ENCODE measurements at places on chromosomes 2 and 18.

GRCh38 chr18:37559194-37559593 is 6.4 kb downstream of the CELF4 start:
- peak; percentile 5 for DNase-seq

- DNase-seq: no peak
These were observed 76.9 kb downstream of the CLHC1 start for GRCh38 chr2:55155206-55155605.

DNA sequence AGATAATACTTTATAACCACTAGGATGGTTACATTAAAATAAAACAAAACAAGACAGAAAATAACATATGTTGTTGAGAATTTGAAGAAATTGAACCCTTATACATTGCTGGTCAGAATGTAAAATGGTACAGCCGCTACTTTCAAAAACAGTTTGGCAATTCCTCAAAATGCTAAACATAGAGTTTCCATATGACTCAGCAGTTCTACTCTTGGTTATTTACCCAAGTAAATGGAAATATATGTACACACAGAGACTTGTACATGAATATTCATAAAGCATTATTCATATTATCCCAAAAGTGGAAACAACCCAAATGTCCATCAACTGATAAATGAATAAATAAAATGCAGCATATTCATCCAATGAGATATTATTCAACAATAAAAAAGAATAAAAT is 92.5 kb upstream of the LRATD1 start:
- peak; percentile 28 for DNase-seq

GRCh38 chr2:45782436-45782835 is 131.0 kb downstream of the PRKCE start:
- no peak for DNase-seq

DNA sequence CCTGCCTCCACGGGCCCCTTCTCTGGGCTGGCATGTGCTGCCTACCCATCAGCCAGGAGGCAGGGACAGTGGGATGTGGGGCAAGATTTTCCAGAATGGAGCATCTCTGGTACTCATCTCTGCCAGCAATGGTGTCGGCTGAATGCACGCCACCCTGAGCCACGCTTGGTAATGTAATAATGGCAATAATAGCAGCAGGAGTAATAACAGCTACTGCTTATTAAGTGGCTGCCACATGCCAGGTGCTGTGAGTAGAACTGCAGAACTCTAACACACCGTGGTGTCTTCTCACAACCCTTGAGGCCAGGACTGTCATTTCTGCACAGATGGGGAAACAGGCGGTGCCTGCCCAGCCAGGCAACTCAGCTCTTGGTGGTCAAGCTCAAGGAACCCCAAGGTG is 113.6 kb downstream of the CELF4 start:
- DNase-seq: no peak

DNA sequence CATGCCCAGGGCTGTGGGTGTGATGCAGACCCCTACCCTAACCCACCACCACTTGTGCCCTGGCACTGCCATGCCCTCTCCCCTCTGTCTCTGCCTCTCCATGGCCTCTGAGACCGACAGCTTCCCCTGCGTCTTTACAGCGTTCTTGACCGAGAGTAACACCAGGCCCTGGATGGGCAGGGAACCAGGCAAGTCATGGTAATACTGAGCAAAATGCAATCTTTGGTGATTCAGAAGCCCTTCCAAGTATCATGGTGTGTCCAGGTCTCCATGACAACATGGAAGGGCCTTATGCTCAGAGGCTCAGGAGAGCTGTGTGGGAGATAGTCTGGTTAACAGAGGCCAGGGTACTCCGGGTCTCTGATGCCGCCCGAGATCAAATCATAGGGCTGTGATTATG is 176.1 kb downstream of the KLHL29 start:
- DNase-seq: no peak

- no peak for DNase-seq
These were observed 36.9 kb upstream of the KLF7 start for GRCh38 chr2:207202645-207203044.

DNA sequence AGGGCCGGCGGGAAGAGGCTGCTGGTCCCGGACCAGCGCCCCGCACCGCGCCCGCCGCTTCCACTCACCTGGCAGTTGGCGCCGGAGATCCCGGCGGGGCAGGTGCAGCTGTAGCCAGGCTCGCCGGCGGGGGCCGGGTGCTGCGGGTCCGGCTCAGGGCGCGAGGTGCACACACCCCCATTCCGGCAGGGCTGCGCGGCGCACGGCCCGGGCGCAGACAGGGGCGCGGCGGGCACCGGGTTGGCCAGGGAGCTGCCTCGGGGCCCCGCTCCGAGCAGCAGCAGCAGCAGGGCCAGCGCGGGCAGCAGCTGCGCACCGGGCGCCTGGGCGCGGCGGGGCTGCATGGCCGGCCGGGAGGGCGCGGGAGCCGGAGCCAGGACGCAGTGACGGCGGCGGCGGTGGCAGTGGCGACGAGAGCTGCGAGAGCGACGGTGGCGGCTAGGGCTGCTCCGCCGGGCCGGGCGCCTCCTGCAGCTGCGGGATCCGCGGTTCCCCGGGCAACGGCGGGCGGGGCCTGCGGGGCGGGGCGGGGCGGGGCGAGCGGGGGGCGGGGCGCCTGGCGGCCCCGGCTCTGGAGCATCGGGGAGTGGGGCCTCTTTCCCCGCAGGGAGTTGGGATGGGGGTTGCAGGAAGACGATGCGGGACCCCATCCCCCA is at the start of gene DNER:
DNER (minus strand) TSS at position 476 of the 656 bp plus-strand sequence; CDS start at position 344, 132 bp downstream.
- peak; percentile 53 for DNase-seq

DNA sequence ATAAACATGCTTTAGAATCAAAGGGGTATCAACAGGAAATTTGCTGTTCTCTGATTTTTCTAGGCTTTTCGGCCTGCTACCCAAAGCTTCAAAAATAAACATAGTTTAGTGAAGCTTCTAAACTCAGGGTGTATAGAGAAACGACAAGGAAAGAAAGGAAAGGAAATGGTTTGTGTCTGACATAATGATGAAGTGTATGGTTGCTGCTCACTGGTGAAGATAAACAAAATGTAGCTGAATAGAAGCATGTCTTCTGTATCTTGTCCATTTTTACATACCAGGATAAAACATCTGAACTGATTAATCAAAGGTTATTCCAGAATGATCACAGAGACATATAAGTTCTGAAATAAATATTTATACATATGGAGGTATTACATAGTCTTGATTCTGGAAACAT is 1324.6 kb upstream of the NRXN1 start:
- no peak for DNase-seq

Data from GM12865 (cell line).